Activated naive CD8-positive, alpha-beta T cell treated with anti-CD3 and anti-CD28 coated beads for 36 hours (primary cell): ENCODE measurements at places on chromosomes 5 and 9. TPM values are rescaled to one million over a fixed set of nuclear protein-coding genes. Genes with fewer than 3 reads are reported as not detected.

The ANKRD18B gene
- 0.14 TPM for total RNA-seq

DNA sequence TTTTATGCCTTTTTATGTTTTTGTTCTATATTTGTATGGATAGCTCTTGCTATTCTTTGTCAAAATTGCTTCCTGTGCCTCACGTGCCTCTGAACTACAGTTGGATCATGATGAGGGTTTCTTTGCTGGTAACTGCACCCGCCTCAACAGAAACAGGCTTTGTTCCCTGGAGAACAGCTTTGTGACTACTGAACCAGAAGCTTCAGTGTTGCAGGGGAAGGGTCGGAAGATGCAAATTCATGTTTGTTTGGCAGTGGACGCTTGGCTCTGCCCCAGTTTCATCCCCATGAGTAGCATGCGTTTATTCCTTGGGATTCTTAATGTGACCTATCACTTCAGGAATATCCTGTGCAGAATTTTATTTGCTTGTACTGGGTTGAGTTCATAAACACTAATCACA, 959.1 kb upstream of the WWC1 start:
- no peaks in the 10 kb centered on the region for H3K36me3 ChIP-seq
- no peaks in the 10 kb centered on the region for H3K4me1 ChIP-seq
- DNase-seq: no peak
- no peak overlapping the region for H3K27ac ChIP-seq

DNA sequence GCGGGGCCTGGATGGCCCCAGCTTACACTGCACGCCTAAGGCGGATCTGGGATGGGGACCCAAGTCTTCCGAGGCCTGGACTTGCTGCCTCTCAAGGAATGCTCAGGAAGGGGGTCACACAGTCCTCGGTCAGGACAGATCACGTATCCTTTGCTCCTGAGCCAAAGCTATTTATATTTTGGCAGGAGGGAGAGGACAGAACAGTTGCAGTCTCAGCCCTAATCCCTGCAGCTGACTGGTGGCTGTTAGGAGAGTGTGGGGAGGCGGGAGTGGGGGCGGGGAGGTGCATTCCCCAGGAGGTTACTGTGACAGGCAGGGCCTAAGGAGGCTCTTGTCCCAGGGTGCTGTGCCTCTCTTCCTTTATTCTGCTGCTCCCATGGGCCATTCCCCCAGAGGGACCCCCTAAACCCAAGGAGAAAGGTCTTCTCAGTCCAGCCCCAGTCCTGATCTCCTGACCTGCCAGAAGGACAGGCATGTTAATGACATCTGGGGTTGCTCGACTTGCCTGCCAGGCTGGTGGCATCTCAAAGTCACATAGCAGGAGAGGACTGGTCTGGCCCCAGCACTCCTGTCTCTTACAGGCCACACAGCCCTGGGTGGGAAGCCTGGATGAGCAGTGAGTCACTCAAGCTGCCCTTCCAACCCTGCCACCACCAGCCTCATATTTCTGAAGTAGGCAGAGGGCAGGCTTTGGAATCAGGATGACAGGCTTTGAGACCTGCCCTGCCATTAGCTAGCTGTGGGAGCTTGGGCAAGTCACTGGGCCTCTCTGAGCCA, 51.9 kb downstream of the COL27A1 start:
- H3K27ac ChIP-seq: no peak overlapping the region
- H3K27me3 ChIP-seq: no peaks in the 10 kb centered on the region
- no peak for DNase-seq

DNA sequence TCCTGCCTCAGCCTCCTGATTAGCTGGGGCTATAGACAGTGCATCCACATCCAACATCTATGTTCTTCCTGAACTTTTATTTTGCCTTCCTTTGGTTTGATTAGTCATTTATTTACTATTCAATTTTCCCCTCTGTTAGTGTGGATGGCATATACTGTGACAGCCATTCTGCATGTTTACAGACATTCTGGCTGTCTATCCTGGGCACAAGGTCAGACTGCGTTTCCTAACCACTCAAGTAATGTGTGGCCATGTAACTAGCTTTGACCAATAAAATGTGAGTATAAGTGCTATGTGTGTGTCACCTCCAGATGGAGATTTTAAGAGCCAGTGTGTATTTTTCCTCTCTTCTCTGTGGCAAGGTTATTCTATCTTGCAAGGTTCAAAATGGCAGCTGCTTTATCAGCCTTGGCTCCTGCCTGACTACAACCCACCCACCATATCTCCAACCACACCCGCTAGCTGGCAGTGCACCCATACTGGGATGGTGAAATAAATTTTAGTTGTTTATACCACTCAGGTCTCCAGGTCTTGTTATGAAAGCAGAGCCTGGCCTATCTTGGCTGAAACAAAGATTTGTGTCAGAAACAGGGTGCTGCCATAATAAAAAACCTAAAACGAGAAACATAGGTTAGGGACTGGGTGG, 32.2 kb downstream of the PDE6A start:
- no peak overlapping the region for H3K4me3 ChIP-seq
- H3K27ac ChIP-seq: no peak overlapping the region
- DNase-seq: no peak
- H3K27me3 ChIP-seq: peaks cover 3% of the 10 kb centered on the region

DNA sequence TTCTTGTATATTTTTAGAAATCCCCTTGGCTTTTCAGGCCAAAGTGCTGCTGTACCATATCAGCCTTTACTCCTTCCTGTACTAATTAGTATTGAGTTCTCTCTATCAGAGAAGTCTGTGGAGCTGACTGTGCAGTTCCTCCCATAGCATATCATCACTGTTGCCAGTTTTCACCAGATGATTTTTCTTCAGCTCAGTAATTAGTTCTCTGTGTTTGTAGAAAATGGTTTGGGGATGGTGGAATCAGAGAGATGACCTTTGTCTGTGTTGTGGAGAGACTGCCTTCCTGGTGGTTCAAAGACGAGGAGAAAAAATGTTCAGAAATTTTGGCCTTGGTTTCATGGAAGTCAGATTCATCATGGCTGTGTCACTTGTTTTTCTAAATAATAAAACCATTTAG, 227.5 kb upstream of the ACTBL2 start:
- peaks cover 6% of the 10 kb centered on the region for H3K27me3 ChIP-seq
- no peaks in the 10 kb centered on the region for H3K4me1 ChIP-seq
- H3K4me3 ChIP-seq: no peak overlapping the region
- DNase-seq: no peak
- no peak overlapping the region for H3K27ac ChIP-seq

- H3K27ac ChIP-seq: peak overlapping the region; percentile 72
- H3K4me3 ChIP-seq: peak overlapping the region; percentile 25
- peaks cover 31% of the 10 kb centered on the region for H3K36me3 ChIP-seq
Observed at GRCh38 chr9:128909859-128910258, 10.9 kb upstream of the PHYHD1 start.

DNA sequence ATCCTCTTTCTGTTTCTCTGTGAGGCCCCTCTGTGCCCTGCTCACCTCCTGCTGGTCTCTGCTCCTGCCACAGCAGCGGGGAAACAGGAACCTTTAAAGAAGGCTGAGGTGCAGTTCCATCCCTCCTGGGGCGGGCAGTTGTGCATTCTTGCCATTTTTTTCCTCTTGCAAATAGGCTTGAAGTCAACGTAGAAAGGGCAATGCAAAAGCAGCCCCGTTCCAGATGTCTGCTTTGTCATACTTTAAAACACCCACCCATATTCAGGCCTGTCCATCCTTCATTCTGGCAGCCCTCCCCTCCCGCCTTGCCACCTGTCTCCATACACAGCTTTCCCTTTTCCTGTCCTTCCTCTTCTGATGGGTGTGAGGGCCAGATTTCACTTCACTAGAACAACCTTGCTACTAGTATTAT, 65.4 kb upstream of the KLF9 start:
- no peaks in the 10 kb centered on the region for H3K36me3 ChIP-seq
- no peak overlapping the region for H3K4me3 ChIP-seq
- DNase-seq: no peak
- H3K27me3 ChIP-seq: no peaks in the 10 kb centered on the region
- H3K4me1 ChIP-seq: peaks cover 12% of the 10 kb centered on the region

DNA sequence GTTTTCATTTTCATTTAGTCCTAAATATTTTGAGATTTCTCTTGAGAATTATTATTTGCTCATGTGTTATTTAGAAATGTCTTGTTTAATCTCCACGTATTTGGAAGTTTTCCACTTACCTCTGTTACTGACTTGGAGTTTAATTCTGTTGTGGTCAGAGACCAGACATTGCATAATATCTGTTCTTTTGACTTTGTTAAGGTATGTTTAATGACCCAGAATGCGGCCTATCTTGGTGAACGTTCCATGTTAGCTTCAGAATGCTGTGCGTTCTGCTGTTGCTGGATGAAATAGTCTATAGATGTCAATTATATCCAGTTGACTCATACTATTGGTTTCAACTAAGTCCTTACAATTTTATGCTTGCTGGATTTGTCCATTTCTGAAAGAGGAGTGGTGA, 325.3 kb upstream of the TARS1 start:
- no peak overlapping the region for H3K27ac ChIP-seq
- H3K4me3 ChIP-seq: no peak overlapping the region
- no peak for DNase-seq
- H3K27me3 ChIP-seq: no peaks in the 10 kb centered on the region

GRCh38 chr5:23208959-23209431, 298.4 kb upstream of the PRDM9 start:
- H3K27ac ChIP-seq: no peak overlapping the region
- no peaks in the 10 kb centered on the region for H3K27me3 ChIP-seq
- H3K4me1 ChIP-seq: no peaks in the 10 kb centered on the region
- no peak overlapping the region for H3K4me3 ChIP-seq
- no peak for DNase-seq
- H3K36me3 ChIP-seq: no peaks in the 10 kb centered on the region

GRCh38 chr5:99369797-99370593, 441.2 kb upstream of the CHD1 start:
- no peaks in the 10 kb centered on the region for H3K4me1 ChIP-seq
- H3K4me3 ChIP-seq: no peak overlapping the region
- DNase-seq: no peak
- H3K36me3 ChIP-seq: no peaks in the 10 kb centered on the region
- H3K27ac ChIP-seq: no peak overlapping the region

DNA sequence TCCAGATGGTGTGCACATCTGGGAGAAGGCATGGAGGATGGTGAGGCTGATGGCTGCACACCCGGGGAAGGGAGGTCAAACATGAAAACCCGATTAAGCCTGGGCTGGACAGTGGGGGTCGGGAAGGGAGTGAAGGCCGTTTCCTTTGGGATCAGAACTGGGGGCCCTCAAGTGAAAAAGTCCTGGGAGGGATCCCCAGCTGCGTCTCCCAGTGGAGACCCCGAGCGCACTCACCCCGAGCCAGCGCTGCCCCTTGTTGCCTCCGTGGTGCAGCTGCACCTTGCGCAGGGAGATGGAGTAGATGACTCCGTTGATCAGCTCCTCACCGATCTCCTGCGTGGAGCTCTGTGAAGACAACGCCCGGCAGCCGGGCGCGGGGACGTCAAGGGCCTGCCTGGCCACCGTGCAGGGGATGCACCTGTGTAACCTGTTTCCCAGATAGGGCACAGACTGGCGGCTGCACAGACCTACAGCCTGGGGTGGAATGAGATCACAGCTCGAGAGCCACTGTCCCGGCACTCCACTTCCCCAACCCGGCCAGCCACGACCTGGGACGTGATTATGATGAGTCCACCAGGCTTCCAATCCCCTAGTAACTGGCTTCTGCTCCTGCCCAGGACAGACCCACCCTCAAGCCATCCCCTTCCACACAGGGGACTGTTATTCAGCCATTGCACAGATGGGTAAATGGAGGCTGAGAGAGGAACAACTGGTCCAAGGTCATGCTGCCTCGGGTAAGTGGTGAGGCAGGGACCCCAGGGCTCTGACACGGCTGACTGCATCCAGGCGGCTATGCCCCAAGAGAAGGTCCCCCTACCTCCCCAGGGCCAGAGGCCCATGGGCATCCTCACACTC, 9.0 kb downstream of the RALGDS start:
- H3K4me3 ChIP-seq: no peak overlapping the region
- no peak for DNase-seq
- H3K27me3 ChIP-seq: no peaks in the 10 kb centered on the region
- H3K36me3 ChIP-seq: peaks cover 1% of the 10 kb centered on the region
- peaks cover 37% of the 10 kb centered on the region for H3K4me1 ChIP-seq

DNA sequence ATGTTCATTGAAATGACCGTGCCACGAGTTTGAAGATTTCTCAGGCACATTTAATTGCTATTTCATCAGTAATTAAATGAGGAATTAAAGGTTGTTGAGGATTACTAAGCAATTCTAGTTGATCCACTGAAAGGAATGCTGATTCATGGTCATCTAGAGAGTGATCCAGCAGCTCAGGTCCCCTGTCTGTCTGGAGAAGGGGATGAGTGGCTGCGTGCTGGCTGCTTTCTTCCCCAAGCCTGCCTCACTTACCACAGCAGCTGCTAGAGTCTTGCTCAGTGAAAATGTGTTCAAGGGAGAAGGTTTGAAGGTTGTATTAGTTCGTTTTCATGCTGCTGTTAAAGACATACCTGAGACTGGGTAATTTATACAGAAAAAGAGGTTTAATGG, 7.8 kb upstream of the TGFBI start:
- DNase-seq: no peak
- H3K36me3 ChIP-seq: no peaks in the 10 kb centered on the region
- H3K27me3 ChIP-seq: peaks cover 20% of the 10 kb centered on the region
- H3K4me1 ChIP-seq: no peaks in the 10 kb centered on the region
- no peak overlapping the region for H3K4me3 ChIP-seq

DNA sequence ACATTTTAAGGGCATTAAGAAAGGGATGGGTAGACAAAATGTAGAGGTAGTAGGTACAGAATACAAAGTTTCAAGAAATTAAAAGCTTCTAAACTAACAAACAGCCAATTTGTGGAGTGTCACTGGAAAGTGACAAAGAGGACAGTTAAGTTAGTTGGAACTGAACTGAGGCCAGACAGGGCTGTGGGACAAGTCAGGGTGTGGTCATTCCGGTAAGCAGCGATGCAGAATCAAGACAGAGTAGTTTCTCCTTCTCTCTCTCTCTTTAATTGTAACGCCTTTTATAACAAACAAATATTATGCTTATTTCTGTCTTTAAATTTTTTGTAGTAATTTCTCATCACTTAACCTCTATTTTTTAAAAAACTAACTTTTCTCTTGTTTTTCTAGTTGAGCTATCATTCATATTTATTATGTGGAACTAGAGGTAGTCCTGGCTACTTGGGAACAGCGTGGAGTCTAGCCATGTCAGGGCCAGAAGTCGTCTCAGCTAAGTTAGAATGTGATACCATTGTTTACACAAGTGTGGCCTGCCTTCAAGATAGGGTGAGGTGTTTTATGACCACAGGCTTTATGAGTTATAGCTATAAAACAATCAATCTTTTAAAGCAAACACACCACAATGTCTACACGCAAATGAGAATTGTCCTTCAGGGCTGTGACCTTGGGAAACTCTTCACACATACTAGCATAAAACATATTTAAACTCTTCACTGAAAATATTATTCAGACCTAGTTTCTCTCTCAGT, 115.3 kb upstream of the CDKN2B start:
- H3K27ac ChIP-seq: no peak overlapping the region
- H3K4me3 ChIP-seq: no peak overlapping the region
- DNase-seq: no peak
- H3K27me3 ChIP-seq: peaks cover 25% of the 10 kb centered on the region
- H3K36me3 ChIP-seq: no peaks in the 10 kb centered on the region
- no peaks in the 10 kb centered on the region for H3K4me1 ChIP-seq

- DNase-seq: no peak
- H3K36me3 ChIP-seq: peaks cover 16% of the 10 kb centered on the region
- H3K4me1 ChIP-seq: peaks cover 56% of the 10 kb centered on the region
- H3K27me3 ChIP-seq: no peaks in the 10 kb centered on the region
- H3K4me3 ChIP-seq: peak overlapping the region; percentile 95
Observed at GRCh38 chr9:33166231-33167083, 679 bp downstream of the B4GALT1 start.

- no peak overlapping the region for H3K27ac ChIP-seq
- no peaks in the 10 kb centered on the region for H3K36me3 ChIP-seq
- no peaks in the 10 kb centered on the region for H3K27me3 ChIP-seq
- DNase-seq: no peak
Observed at GRCh38 chr9:38287420-38287985, 105.0 kb upstream of the ALDH1B1 start.

- DNase-seq: no peak
- H3K4me1 ChIP-seq: no peaks in the 10 kb centered on the region
- H3K27me3 ChIP-seq: peaks cover 4% of the 10 kb centered on the region
- no peaks in the 10 kb centered on the region for H3K36me3 ChIP-seq
Observed at GRCh38 chr5:107376546-107377276, 294.0 kb downstream of the EFNA5 start.
